ENCODE measurements at places on chromosomes 12 and 14. TPM values are rescaled to one million over a fixed set of nuclear protein-coding genes. Genes with fewer than 3 reads are reported as not detected.

DNA sequence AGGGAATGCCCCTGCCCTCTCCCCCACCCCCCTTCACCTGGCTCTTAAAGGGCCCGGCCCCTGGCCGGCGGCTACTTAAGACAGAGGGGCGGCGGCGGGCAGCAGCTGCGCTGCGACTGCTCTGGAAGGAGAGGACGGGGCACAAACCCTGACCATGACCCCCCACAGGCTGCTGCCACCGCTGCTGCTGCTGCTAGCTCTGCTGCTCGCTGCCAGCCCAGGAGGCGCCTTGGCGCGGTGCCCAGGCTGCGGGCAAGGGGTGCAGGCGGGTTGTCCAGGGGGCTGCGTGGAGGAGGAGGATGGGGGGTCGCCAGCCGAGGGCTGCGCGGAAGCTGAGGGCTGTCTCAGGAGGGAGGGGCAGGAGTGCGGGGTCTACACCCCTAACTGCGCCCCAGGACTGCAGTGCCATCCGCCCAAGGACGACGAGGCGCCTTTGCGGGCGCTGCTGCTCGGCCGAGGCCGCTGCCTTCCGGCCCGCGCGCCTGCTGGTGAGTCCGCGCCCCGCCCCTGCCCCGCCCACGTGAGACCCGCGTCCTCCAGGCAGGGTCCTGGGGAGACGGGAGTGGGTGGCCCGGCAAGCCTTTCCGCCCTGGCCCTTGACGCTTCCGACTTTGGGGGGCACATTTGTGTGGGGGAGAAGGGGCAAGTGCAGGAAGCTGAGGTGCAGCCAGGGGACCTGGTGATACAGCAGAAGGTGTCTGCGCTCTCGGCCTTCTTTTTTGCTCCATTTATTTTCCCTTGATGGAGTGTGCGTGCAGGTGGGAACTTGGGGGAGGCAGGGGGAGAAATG, at the start of gene IGFBP6:
Gene IGFBP6 (plus strand): TSS at position 104 of the 790 bp plus-strand sequence. CDS start 51 bp downstream, at position 155.
- DNase-seq: peak; percentile 69

DNA sequence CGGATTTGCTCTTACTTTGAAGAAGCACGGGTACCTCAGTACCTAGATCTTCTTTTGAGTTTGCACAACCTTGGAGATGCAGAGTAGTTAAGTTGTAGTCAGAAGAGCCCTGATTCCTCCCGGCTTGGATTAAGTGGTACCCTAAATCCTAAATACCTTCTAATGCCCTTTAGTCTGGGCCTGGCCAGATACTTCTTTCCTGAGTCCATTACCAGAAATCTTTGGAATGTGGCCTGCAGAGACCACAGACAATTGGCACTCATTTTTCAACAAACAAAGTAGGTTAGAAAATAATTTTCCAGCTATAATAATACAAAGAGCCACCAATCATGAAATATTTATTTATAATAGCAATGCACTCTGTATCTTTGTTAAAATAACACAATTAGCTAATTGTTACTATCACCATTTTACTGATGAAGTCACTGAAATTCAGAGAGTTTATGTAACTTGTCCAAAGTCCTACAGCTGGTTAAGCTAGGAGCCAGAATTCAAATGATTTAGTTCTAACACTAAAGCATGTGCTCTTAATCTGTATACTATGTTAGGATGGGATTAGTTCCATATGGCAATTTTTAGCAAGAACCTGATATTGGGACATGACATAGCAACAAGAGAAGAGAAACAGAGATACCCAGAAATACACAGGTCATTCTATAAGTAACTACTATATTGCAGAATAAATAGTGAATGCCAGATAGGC, 132.1 kb upstream of the PDZRN4 start:
- DNase-seq: no peak

- DNase-seq: no peak
Measured at GRCh38 chr14:64891839-64892375, 12.2 kb upstream of the SPTB start.

GRCh38 chr12:48175613-48176416, 7.6 kb upstream of the CCDC184 start:
- no peak for DNase-seq

- no peak for DNase-seq
Measured at GRCh38 chr12:93018610-93019009, 89.5 kb upstream of the EEA1 start.

DNA sequence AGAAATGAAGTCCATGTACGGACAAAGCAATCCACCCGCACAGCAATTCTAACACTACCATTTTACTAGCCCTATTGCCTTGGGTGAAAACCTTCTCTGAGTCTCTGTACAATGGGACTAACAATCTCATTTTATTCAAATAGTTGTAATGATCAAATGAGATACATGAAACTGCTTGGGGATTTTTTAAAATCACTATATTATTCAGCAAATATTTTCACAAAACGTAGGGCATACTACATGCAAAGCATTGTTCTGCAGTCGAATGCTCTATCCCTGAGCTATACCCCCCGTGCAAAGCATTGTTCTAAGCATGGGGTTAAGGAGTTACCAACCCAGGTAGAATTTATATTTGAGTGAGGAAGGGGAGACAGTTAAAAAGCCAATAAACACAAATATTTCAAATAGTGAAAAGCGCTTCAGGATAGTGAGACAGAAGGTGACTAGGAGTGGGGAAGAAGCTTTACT, 554 bp upstream of the ATF7 start:
- DNase-seq: no peak

- DNase-seq: no peak
Measured at GRCh38 chr14:35339761-35340406, 47.7 kb downstream of the PSMA6 start.

ADCY6 gene
- total RNA-seq: 66.1 TPM

LALBA gene
- not detected for total RNA-seq

AQP2 gene
- total RNA-seq: not detected

CLEC6A gene
- total RNA-seq: not detected
